ENCODE measurements at places on chromosomes 7 and 10.

- DNase-seq: no peak
Observed at GRCh38 chr7:157189405-157189804, 50.7 kb downstream of the UBE3C start.

- DNase-seq: no peak
Observed at GRCh38 chr10:75106242-75106641, 5.2 kb upstream of the SAMD8 start.

DNA sequence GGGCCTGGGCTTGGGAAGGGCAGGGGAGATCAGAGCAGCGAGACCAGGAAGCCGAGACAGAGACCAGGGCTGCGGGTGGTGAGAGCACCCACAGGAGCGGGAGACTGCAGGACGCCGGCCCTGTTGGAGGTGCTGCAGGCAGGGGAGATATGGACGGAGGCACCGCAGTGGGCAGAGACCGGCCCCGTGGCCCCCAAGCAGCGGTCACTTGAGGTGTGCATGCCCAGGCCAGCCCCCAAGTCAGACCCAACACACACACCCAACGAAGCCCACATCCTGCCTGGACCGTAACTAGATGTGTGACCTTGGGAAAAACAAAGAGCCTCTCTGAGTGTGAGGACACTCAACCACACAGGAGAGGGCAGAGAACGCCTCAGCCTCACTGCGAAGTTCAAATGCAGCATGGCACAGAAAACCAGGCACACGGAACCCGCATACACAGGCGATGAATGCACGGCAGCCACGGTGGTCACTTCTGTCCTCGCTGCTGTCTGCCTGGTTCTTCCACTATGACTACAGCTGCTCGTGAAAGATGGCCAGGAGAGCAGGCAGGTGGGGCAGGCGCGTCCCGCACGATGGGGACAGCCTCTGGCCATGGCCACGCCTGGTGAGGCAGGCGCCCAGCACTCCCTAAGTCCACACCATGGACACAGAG, 214.7 kb downstream of the MAD1L1 start:
- no peak for DNase-seq

DNA sequence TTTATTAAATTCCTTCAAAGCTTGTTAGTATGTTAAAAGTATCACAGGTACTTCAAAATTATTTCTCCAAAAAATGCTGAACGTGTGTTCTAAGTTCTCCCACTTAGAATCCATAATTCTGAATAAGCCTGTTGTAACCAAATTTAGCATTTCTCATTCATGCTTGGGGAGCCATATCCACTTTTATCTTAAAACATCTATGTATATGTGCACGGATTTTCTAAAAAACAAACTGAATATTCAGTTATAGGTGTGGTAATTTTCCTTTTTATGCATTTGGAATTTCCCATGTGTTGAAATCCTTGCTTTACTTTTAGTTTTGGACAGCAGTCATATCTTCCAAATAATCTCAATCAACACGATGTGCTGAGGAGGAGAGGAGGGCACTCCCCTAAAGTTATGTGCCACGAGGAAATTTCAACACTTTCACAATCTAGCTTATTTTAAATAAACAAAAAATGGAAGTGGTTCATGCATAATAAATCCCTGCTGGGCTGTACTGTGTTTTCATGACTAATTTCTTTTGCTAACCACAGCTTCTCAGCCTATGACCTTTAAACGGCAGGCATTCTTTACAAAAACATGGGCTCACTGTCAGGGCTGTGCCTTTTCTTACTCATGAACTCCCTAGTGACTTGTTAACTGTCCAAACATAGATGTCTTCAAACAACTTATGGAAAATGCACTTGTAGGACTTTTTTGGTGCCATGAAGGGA, 380.3 kb upstream of the SEMA3C start:
- peak; percentile 95 for DNase-seq

- DNase-seq: no peak
Observed at GRCh38 chr7:29636009-29636351, 72.3 kb downstream of the PRR15 start.

- peak; percentile 41 for DNase-seq
Observed at GRCh38 chr10:62233356-62234076, 35.1 kb downstream of the RTKN2 start.

DNA sequence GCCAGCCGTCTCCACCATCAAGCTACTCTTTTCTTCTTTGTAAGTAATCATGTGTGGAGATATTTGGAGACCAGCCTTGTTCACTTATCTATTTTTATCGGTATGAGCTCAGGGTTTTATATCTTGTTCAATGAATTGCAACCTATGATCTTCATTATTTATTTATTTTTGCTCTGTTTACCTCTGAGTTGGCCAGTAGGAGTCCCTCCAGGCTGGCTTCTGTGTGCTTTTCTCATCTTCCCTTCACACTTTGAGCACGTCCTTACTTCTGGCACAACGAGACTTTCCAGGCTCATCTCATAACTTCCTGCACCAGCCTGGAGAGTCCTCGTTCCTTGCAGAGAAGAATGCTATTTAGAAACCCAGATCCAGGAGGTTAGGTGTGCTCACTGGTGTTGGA, 375.8 kb upstream of the PODXL start:
- no peak for DNase-seq

- DNase-seq: no peak
Observed at GRCh38 chr7:266851-267840, 22.8 kb upstream of the FOXL3 start.

GRCh38 chr10:34811968-34812514, 3.1 kb downstream of the PARD3 start:
- DNase-seq: no peak

DNA sequence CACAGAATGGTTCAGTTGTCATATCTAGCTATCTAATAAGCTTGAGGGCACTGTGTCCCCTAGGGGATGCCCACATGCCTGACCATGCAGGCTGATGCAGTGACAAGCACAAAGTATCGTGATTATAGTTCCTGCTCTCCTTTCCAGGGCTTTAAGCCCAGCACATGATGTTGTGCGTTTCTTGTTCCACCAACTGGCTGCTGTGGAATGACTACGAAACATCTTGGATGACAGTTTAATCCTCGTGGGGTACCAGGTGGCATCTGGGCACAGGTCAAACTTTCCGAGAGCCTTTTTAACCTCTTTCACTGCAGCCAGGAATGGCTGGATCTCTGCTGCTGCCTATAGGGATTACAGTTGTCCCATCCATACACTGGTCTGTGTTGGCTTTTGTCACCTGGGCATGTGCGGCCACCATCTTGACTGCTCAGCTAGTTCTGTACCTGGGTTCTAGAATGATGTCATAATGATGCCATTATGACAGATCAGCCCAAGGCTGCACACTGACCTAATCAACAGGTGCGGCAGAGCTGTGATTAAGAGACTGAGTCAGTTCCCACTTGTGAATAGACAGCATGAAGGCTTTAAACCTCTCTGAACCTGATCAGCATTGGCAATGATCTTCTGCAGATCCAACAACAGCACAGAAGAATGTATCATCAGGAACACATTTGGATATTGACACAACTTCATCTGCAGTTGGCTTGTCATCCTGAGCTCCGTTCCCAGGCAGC, 144.1 kb downstream of the DLG5 start:
- DNase-seq: no peak

GRCh38 chr10:4477664-4478063, 348.3 kb upstream of the AKR1E2 start:
- DNase-seq: no peak

DNA sequence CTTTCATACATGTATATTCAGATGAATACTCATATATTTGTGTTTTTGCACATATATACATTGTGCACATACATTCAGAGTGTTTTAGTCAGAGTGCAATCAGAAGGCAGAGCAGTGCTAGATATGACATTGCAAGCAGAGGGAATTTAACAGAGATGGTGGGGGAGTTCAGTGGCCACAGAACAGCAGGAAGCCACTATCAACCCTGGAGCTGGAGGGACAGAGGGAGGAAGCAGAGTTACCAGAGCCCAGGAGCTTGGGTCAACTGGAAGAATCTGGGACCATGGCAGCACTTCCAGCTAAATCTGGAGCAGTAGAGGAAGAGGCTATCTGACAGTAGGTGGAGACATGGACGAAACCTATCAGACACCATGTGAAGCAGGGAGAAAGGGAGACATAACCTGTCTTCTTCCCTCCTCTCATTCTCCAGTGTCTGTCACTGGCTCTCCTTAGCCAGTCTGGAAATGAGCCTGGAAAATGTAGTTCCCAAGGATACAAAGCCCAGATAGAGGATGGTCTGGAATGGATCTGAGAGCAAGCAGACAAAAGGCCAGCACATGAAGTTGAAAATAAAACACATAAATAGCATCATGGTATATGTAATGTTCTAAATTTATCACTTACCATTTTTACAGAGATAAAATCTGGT, 33.6 kb upstream of the HERPUD2 start:
- no peak for DNase-seq

GRCh38 chr7:116449950-116450349, 49.6 kb upstream of the CAV2 start:
- DNase-seq: no peak

DNA sequence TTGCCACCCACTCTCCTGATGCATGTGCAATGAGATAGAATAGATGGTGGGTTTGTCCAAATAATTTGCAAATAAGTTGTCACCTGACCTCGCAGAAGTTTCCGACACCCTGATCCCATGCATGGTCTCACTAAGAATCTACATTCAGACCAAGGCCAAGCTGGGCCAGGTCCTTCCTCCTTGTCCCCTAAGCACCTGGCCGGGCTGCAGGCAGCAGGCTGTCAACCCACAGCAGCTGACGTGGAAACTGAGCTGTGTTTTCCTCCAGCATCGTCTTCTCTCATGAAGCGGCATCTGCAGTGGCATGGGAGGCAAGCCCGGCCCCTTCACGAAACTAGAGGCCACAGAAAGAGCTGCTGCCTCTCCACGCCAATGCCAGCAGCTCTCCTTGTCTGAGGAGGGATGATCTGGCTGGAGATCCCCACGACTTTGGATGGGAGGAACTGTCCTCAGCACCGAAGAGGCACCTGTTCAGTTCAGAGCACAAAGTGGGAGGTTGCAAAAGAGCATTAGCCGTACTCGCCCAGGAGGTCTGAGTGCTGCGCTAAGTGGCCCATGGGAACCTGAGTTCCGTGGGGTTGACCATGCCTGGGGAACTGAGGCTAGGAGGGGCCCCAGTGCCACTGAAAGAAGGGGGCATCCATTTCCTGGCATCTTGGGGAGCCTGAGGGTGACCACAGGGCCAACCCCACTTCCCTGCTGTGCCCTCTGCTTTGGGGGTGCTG, 110.5 kb upstream of the INSIG1 start:
- DNase-seq: no peak

DNA sequence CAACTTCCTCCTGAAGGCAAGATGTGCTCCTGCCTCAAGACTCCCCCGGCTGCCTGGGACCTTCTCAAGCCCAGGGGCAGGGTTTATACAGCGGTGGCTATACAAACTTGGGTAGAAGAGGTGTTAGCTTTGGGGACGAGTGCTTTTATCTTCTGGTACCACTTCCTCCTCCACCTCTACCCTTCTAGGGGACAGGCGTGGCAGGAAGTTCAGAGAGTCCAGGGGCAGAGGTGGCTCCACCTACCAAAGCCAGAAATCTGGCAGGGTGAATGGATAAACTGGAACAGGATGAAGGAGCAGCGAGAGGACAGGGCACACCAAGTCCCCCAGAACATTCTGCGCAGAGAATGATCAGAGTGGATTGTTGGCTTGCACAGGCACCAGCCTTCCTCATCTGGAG, 24.0 kb upstream of the TM9SF3 start:
- DNase-seq: no peak

GRCh38 chr10:11024596-11024995, 6.9 kb downstream of the CELF2 start:
- peak; percentile 72 for DNase-seq

- peak; percentile 73 for DNase-seq
Observed at GRCh38 chr7:148983200-148984146, 44.8 kb downstream of the PDIA4 start.

DNA sequence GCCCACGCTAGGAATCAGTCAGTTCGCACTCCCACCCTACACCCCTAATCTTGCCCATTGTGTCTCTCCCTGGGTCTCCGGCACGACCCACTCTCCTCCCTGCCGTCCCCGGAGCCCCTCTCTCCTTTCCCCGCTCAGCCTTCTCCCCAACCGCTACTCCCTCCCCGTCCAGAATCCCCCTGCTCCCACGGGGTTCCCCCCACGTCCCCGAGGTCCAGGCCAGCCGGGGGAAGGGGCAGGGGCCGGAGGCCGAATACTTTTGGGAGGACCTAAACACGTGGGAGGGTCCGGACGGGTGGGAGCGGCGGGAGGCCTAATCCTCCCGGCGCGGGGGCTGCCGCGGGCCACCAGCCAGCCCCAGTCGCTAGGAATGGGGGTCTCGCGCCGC, 560 bp downstream of the RARRES2 start:
- no peak for DNase-seq

DNA sequence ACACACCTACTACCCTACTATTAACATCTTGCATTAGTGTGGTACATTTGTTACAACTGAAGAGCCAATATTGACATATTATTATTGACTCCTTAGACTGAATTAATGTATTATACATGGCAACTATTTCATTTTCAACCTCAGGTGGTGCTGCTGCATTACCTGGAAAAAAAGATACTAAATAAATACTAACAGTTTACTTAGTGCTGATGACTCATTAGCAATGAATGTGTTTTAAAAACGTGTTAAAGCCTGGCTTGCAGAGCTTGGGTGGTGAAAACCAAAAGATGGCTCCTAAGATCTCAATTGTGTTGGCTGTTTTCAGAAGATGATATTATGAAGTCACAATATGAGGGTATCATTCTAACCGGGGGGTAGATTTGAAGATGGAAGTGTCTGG, 34.8 kb downstream of the CFAP43 start:
- no peak for DNase-seq

GRCh38 chr10:106175760-106176377, 988.6 kb downstream of the SORCS1 start:
- DNase-seq: no peak

GRCh38 chr10:85317827-85318226, 989.4 kb downstream of the CCSER2 start:
- no peak for DNase-seq

- no peak for DNase-seq
Observed at GRCh38 chr10:132878091-132878729, 64.2 kb downstream of the CFAP46 start.

DNA sequence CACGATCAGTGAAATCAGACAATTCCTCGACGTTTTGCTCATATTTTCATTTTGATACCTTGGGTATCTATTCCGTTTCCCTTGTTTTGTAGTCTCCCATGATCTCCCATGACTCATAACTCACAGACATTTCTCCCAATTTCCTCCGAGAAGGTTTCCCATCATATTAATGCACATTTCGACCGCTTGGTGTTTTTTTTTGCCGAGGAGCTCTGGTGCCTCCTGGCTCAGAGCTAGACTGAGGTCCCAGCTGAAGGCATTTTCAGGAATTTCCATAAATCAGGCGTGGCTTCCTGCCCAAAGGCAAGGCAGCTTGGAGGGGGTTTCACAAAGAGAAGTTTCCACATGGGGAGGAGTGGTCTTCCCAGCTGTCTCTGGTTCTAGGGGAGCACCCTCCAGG, 148.2 kb upstream of the TNS3 start:
- no peak for DNase-seq

All from fibroblast of gingiva (primary cell).